Stimulated activated CD8-positive, alpha-beta memory T cell treated with anti-CD3 and anti-CD28 coated beads, Interleukin-4, amount 100 ng/mL, for 24 hours (primary cell): ENCODE measurements at places on chromosomes 4 and X.

- DNase-seq: no peak
Observed at GRCh38 chr4:5824635-5825034, 68.3 kb downstream of the CRMP1 start.

- no peak for DNase-seq
Observed at GRCh38 chrX:44989995-44990770, 117.2 kb downstream of the KDM6A start.

GRCh38 chr4:155407480-155407879, 30.7 kb upstream of the MAP9 start:
- no peak for DNase-seq

GRCh38 chrX:30275498-30275897, 28.6 kb downstream of the MAGEB1 start:
- DNase-seq: no peak

DNA sequence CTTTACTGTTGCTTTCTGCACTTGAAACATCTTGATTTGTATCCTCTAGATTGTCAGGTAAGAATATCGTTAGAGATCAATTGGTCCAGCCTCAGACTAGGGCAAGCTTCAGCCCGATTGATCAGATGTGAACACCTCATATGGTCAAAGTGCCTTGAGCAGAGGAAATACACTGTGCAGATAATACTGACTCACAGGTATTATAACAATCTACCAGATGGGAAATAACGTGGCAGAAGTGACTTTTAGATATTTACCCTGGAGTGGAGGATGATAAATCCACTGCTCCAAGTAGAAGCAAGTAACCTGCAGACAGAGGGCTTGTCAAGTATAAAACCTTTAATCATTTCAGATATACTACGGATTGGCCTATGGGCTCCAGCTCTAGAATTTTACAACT, 17.9 kb downstream of the VEGFC start:
- no peak for DNase-seq
